MM.1S (cell line): ENCODE measurements at places on chromosomes 12 and 14.

DNA sequence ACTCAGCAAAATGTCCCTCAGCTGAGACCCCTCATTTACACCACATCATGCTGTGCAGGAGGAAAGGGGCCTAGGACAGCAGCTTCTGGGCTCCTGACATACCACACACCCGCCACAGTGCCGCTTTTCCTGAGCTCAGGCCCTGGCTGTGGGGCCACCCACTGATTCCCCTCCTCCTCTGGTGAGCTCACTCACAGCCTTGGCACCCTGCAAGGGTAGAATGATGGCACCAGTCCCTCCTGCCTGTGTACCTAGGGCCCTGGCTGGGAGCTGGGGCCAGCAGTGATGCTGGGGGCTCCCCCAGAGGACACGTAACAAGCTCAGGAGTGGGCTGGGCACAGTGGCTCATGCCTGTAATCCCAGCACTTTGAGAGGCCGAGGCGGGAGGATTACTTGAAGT, 44.4 kb downstream of the PLEKHD1 start:
- H3K4me1 ChIP-seq, result no peaks in the 10 kb centered on the region
- no peaks in the 10 kb centered on the region for H3K36me3 ChIP-seq
- H3K27ac ChIP-seq, result no peak overlapping the region
- no peak overlapping the region for H3K4me3 ChIP-seq

GRCh38 chr14:64942531-64943111, at the start of gene GPX2:
Gene GPX2, minus strand, starts transcription at chr14:64942745. Its CDS starts 19 bp downstream, at chr14:64942726.
- H3K27me3 ChIP-seq, result no peaks in the 10 kb centered on the region
- peaks cover 5% of the 10 kb centered on the region for H3K4me1 ChIP-seq
- H3K4me3 ChIP-seq, result no peak within 1 kb of the TSS
- DNase-seq, result no peak
- H3K36me3 ChIP-seq, result no peaks in the 10 kb centered on the region

- H3K36me3 ChIP-seq, result no peaks in the 10 kb centered on the region
- no peaks in the 10 kb centered on the region for H3K4me1 ChIP-seq
- DNase-seq, result no peak
- H3K4me3 ChIP-seq, result no peak overlapping the region
- H3K27me3 ChIP-seq, result no peaks in the 10 kb centered on the region
Observed at GRCh38 chr14:69571449-69572029, 3.1 kb downstream of the CCDC177 start.

DNA sequence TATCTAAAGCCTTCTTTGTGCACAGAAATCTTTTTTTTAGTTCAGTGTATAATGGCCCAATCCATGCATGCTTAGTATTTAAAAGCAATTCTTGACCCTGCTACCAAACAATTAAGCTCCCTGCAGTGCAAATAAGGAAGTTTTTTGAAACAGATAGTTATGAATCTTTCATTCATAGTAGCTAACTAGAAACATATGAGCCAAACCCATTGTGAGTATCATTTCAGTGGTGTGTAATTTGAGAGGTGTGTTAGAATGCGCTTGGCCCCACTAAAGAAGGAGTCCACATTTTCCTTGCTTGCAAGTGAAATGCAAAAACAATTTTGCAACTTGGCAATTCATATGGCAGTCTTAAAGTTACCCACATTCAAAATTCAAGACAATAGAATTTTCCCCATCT, 14.4 kb downstream of the EPS8 start:
- no peaks in the 10 kb centered on the region for H3K36me3 ChIP-seq
- H3K27me3 ChIP-seq, result no peaks in the 10 kb centered on the region
- no peaks in the 10 kb centered on the region for H3K4me1 ChIP-seq
- H3K4me3 ChIP-seq, result no peak overlapping the region

DNA sequence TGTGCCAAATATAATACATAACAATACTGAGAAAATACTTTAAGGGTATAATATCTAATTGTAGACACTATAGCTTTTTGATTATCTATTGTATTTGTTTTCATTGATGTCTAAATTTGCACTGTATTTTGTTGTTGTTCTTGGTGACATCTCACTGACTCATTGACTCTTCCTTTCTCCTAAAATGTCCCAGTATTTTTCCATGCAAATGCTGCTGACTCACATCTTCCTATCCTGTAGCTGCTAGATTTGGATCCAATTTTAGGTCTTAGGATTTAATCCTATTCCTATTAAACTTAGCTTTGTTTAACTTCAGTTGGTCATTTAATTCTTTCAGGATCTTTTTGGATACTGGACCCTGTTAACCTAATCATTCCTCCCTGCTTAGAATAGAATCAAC, 148.5 kb downstream of the TMTC2 start:
- H3K4me3 ChIP-seq, result no peak overlapping the region
- no peak overlapping the region for H3K27ac ChIP-seq
- no peaks in the 10 kb centered on the region for H3K4me1 ChIP-seq
- DNase-seq, result no peak
- no peaks in the 10 kb centered on the region for H3K27me3 ChIP-seq

GRCh38 chr14:78417532-78417931, 247.4 kb downstream of the NRXN3 start:
- H3K4me1 ChIP-seq, result no peaks in the 10 kb centered on the region
- H3K36me3 ChIP-seq, result no peaks in the 10 kb centered on the region
- no peaks in the 10 kb centered on the region for H3K27me3 ChIP-seq
- DNase-seq, result no peak

GRCh38 chr12:93243689-93244513, 133.8 kb upstream of the NUDT4 start:
- no peaks in the 10 kb centered on the region for H3K27me3 ChIP-seq
- H3K4me3 ChIP-seq, result peak overlapping the region; percentile 14; the same call in 1 of the 2 replicates
- H3K36me3 ChIP-seq, result no peaks in the 10 kb centered on the region

GRCh38 chr12:1628666-1629337, at the start of gene WNT5B:
Gene WNT5B, plus strand, starts transcription at chr12:1629231. Its CDS starts 2,124 bp downstream, at chr12:1631355.
- no peaks in the 10 kb centered on the region for H3K27me3 ChIP-seq
- no peak for DNase-seq
- H3K36me3 ChIP-seq, result peaks cover under 1% of the 10 kb centered on the region
- H3K4me3 ChIP-seq, result no peak within 1 kb of the TSS
- no peaks in the 10 kb centered on the region for H3K4me1 ChIP-seq
- H3K27ac ChIP-seq, result no peak within 1 kb of the TSS

GRCh38 chr14:68420350-68420749, 372.5 kb downstream of the ZFP36L1 start:
- H3K27me3 ChIP-seq, result no peaks in the 10 kb centered on the region
- H3K4me3 ChIP-seq, result no peak overlapping the region
- DNase-seq, result no peak
- H3K27ac ChIP-seq, result no peak overlapping the region

GRCh38 chr14:33369972-33370371, 431.3 kb downstream of the NPAS3 start:
- DNase-seq, result no peak
- no peak overlapping the region for H3K4me3 ChIP-seq
- H3K36me3 ChIP-seq, result no peaks in the 10 kb centered on the region
- no peak overlapping the region for H3K27ac ChIP-seq

DNA sequence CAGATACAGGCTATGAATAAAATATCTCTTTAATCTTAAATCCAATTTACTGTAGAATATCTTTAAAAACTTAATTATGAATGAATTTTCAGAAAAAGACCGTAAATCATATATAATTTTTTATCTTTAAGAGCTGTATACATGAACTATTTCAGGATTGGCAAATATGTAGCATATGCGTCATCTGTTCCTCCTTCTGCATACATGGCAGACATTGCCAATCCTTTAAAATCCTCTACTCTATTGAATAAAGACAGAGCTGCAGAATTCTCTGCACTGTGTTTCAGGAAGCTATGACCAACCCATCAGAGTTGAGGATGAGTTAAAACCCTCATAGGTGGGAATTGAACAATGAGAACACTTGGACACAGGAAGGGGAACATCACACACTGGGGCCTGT, 279.0 kb downstream of the TMEM117 start:
- no peaks in the 10 kb centered on the region for H3K27me3 ChIP-seq
- H3K4me3 ChIP-seq, result no peak overlapping the region
- no peak for DNase-seq

DNA sequence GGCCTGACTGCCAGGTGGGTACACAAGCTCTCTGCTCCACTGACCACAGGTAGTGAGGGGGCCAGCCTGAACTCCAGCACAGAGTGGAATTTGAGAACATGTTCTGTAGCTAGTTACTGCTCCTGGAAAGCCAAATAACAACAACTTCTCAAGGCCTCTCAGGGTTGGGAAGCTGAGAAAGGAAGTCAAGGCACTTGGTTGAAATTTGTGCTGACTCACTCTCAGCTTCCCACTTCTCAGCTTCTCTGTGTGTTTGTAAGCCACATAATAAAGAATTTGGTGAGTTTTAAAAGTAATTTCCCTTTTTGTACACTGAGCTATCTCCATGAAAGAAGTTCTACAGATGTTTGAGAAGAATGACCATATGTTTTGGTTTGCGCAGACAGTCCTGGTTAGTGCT, 234.9 kb downstream of the KTN1 start:
- H3K27ac ChIP-seq, result no peak overlapping the region
- no peaks in the 10 kb centered on the region for H3K36me3 ChIP-seq
- no peak for DNase-seq
- no peaks in the 10 kb centered on the region for H3K4me1 ChIP-seq

GRCh38 chr12:22380031-22380430, 45.5 kb upstream of the ST8SIA1 start:
- DNase-seq, result no peak
- no peaks in the 10 kb centered on the region for H3K36me3 ChIP-seq
- no peak overlapping the region for H3K27ac ChIP-seq
- no peak overlapping the region for H3K4me3 ChIP-seq

DNA sequence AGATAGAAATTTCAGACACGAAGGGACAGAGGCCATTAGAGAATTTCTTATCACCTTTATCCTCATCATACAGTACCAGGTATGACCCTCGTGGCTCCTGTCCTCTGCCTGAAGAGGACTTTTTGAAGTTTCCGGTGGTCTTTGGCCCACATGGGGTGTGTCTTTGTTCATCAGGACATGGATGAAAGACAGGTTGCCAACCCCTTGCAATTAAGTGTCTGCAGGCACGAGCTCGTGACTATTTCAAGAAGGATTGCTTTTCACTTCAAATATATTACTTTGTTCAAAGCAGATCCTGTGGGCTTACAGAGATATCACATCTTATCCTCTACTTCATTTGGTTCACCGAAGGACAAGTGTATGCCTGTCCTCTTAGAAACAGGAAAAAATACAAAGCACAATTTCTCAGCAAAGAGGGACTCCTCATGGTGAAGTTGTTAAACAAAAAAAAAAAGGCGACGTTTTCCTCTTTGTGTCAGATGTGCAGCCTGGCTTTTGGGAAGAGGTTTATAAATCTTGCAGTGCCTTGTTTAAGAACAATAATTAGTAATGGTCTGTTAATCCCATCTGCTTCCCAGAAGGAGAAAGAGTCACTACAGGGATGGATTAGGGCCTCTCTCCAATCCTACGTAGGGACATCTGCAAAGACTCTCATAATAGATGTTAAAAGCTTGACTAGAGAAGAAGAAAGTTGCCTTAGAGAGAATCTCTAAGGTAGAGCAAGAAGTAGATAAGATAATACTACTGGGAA, 13.5 kb upstream of the FAM234B start:
- H3K27me3 ChIP-seq, result no peaks in the 10 kb centered on the region
- no peak for DNase-seq
- no peak overlapping the region for H3K4me3 ChIP-seq
- H3K27ac ChIP-seq, result no peak overlapping the region
- H3K36me3 ChIP-seq, result no peaks in the 10 kb centered on the region

- no peaks in the 10 kb centered on the region for H3K36me3 ChIP-seq
- H3K4me1 ChIP-seq, result no peaks in the 10 kb centered on the region
- no peak overlapping the region for H3K4me3 ChIP-seq
- no peak overlapping the region for H3K27ac ChIP-seq
- H3K27me3 ChIP-seq, result no peaks in the 10 kb centered on the region
Observed at GRCh38 chr14:103427485-103428443, 42.5 kb downstream of the MARK3 start.

DNA sequence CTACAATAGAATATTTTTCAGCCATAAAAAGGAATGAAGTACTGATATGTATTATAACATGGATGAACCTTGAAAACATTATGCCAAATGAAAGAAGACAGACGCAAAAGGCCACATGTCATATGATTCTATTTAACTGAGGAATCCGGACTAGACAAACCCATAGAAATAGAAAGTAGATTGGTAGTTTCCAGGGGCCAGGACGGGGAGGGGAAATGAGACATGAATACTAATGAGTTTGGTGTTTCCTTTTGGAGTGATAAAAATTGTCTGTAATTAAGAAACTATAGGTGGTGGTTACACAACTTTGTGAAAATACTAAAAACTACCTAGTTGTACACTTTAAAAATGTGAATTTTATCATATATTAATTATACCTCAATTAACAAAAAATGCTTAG, 247.6 kb downstream of the BCAT1 start:
- no peak for DNase-seq
- H3K4me3 ChIP-seq, result no peak overlapping the region
- H3K27me3 ChIP-seq, result no peaks in the 10 kb centered on the region
- H3K4me1 ChIP-seq, result peaks cover 17% of the 10 kb centered on the region

- no peak for DNase-seq
- no peak overlapping the region for H3K27ac ChIP-seq
- H3K4me1 ChIP-seq, result no peaks in the 10 kb centered on the region
- no peak overlapping the region for H3K4me3 ChIP-seq
- no peaks in the 10 kb centered on the region for H3K36me3 ChIP-seq
Observed at GRCh38 chr14:46250113-46250703, 401.4 kb downstream of the RPL10L start.

- no peaks in the 10 kb centered on the region for H3K36me3 ChIP-seq
- DNase-seq, result no peak
- H3K27ac ChIP-seq, result no peak overlapping the region
Observed at GRCh38 chr12:29241821-29242591, 92.9 kb downstream of the FAR2 start.

GRCh38 chr12:15001733-15002382, 29.0 kb downstream of the PDE6H start:
- no peaks in the 10 kb centered on the region for H3K36me3 ChIP-seq
- H3K4me1 ChIP-seq, result no peaks in the 10 kb centered on the region
- no peak overlapping the region for H3K4me3 ChIP-seq
- H3K27ac ChIP-seq, result no peak overlapping the region
- no peak for DNase-seq

GRCh38 chr12:93766796-93767523, 89.8 kb downstream of the CRADD start:
- no peak for DNase-seq
- no peaks in the 10 kb centered on the region for H3K36me3 ChIP-seq
- H3K4me1 ChIP-seq, result no peaks in the 10 kb centered on the region
- no peak overlapping the region for H3K4me3 ChIP-seq

GRCh38 chr14:90830931-90831701, 14.9 kb upstream of the TTC7B start:
- H3K27ac ChIP-seq, result no peak overlapping the region
- no peak for DNase-seq
- H3K4me1 ChIP-seq, result peaks cover 15% of the 10 kb centered on the region
- H3K4me3 ChIP-seq, result no peak overlapping the region
- H3K27me3 ChIP-seq, result no peaks in the 10 kb centered on the region

DNA sequence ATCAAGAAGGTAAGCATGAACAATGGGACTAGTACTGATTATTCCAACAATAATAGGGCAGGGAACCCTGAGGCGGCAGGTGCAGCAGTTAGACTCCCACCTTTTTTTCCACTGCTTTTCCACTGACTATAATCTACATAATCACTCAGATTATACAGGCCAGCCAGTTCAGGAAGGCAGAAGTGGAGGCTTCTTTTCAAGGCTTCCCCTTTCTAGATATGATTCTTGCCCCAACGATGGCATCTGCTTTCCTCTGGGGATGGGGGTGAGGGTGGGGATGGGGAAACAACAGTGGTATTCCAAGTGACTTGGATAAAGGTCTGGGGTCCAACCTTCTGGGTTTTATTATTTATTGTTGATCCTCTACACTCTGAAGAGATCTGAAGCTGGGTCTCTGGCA, 331 bp downstream of the NCKAP1L start:
- peak overlapping the region; percentile 72 for H3K4me3 ChIP-seq
- H3K27me3 ChIP-seq, result no peaks in the 10 kb centered on the region
- no peaks in the 10 kb centered on the region; the same call in 1 of the 2 replicates for H3K36me3 ChIP-seq
- DNase-seq, result peak; percentile 9
- peak overlapping the region; percentile 44; the same call in 1 of the 2 replicates for H3K27ac ChIP-seq
- H3K4me1 ChIP-seq, result peaks cover 5% of the 10 kb centered on the region; the same call in 1 of the 2 replicates
